ENCODE measurements at places on chromosomes 1 and 21.

GRCh38 chr1:228392111-228392936 is 14.3 kb downstream of the TRIM11 start:
- DNase-seq = peak; percentile 9

- DNase-seq = no peak
These were observed 80.8 kb upstream of the SLC2A1 start for GRCh38 chr1:43039228-43040055.

DNA sequence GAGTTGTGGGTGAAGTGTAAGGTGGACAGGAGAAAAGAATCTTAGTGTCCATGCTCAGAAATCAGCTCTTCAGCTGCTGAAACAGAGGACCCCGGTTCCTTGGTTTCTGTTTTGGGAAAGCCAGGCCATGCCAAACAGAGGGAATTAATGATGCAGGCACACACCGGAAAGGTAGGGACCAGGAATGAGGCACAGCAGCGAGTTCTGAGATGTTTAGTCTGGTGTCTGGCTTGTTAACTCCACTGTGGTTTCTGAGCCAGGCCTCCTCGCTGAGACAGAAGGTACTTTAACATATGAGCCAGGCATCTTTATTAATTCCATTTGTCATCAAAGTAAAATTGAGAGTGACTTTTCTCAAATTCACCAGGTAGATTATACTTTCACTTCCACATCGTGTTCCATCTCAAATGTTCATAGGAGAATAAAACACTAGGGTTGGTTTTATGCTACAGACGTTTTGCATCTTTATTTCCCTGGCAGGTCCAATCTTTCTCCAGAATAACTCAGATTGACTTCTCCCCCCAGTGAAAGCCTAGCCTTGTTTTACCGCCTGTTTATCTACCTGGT is 23.5 kb downstream of the LRRC8D start:
- no peak for DNase-seq

DNA sequence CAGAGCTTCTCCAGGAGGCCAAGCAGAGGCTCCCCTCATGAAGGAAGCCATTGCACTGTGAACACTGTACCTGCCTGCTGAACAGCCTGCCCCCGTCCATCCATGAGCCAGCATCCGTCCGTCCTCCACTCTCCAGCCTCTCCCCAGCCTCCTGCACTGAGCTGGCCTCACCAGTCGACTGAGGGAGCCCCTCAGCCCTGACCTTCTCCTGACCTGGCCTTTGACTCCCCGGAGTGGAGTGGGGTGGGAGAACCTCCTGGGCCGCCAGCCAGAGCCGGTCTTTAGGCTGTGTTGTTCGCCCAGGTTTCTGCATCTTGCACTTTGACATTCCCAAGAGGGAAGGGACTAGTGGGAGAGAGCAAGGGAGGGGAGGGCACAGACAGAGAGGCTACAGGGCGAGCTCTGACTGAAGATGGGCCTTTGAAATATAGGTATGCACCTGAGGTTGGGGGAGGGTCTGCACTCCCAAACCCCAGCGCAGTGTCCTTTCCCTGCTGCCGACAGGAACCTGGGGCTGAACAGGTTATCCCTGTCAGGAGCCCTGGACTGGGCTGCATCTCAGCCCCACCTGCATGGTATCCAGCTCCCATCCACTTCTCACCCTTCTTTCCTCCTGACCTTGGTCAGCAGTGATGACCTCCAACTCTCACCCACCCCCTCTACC is 19.1 kb downstream of the CSF1 start:
- DNase-seq = no peak

DNA sequence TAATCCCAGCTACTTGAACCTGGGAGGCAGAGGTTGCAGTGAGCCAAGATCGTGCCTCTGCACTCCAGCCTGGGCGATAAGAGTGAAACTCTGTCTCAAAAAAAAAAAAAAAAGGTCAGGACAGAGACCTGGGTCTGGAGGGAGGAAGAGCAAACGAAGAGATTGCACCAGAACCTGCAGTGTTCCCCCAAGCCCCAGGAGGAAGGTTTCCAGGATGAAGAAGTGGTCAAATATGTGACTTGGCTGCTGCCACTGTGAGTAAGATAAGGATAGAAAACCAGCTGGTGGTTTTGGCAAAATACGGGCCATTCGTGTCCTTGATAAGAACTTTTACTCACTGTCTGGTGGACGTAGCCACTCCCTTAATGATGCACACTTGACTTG is 42.2 kb downstream of the CLDN14 start:
- peak; percentile 45 for DNase-seq

GRCh38 chr1:119935373-119935772 is 39.1 kb upstream of the ADAM30 start:
- no peak for DNase-seq

DNA sequence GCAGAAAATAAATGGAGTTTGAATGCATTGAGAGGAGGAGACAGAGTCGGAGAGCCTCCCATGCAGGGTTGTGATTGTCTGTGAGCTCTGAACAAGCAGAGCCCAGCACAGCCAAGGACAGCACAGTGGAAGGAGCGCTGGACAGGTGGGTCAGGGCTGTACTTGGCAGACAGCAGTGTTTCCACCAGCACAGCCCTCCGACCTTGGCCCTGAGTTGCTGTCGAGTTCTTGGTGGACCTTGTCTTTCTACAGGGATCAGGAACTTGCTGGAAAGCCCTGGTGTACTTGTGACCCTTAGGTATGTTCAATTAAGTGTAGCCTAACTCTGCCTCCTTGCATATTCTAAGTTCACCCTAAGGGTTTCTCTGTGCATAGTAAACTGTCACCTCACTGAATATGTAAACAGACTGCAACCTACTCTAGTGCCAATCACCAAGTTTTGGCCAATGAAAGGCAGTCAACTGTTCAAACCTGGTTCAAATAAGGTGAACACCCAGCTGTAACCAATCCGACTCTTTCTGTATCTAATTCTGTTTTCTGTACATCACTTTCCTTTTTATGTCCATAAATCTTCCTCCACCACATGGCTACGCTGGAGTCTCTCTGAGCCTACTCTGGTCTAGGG is 86.6 kb upstream of the SLC25A33 start:
- DNase-seq = no peak

DNA sequence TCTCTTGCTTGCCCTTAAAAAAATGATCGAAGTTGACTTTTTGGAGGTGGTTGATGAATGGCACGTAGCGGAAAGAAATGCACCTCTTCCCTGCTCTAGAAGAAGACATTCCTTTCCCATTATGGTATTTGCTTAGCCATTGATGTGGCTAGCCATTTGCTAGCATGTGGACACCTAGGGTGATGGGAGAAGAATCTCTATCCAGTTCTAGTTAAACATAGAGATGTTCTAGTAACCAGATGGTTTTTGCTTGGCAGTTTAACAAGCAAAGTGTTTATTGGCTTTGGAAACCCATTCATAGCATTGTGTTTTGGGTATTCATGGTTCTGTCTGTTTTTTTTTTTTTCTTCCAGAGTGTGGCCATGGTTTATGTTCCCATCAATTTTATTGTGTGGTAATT is 78.9 kb downstream of the KCNJ6 start:
- no peak for DNase-seq

GRCh38 chr1:28062806-28063205 is 25.6 kb downstream of the EYA3 start:
- no peak for DNase-seq

DNA sequence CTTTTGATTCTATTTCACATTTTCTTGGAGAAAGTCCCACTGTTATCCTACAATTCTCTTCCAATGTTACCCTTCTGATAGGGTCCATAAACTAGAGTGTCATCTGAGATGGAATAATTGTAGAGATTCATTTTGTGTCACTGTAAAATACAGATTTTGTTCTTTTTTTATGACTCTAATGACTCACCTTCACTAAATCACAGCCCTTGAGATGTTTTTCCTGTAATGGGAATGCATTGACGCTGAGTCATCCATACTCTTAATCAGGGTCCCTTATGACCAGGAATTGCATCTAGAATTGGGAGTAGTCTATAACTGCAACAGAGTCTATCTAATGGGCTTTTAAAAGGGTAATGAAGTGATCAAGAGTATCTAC is 315.5 kb downstream of the TGFB2 start:
- peak; percentile 47 for DNase-seq

DNA sequence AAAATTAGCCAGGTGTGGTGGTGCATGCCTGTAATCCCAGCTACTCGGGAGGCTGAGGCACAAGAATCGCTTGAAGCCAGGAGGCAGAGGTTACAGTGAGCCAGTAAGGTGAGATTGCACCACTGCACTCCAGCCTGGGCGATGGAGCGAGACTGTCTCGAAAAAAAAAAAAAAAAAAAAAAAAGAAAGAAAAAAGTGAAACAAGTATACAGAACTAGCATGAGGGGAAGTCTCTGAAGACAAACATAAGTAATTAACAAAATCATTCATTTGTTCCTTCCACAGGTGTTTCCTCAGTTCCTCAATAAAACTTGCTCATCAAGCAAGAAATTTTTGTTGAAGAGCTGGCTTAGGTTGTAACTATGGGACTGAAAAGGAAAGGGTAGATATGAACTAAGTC is 52.2 kb upstream of the CNN3 start:
- no peak for DNase-seq

GRCh38 chr1:22673486-22674409 is 20.7 kb downstream of the C1QB start:
- peak; percentile 69 for DNase-seq

DNA sequence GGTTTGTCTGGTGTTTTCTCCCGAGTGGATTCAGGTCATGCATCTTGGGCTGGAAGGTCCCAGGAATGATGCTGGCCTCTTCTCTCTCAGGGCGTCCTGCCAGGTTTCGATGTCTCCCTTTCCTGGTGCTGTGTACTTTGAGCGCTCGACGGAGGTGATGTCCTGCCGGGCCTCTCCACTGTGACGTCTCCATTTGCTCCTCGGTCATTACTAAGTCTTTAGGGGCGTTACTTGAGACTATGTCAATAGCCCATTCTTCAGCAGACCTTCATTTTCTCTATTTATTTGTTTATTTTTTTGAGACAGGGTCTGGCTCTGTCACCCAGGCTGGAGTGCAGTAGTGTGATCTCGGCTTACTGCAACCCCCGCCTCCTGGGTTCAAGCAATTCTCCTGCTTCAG is 37.2 kb upstream of the TNFRSF1B start:
- DNase-seq = no peak

- DNase-seq = no peak
These were observed 1230.1 kb downstream of the PLA2G4A start for GRCh38 chr1:188058801-188059200.

GRCh38 chr21:23455676-23456075 is 2151.6 kb downstream of the MRPL39 start:
- DNase-seq = no peak

DNA sequence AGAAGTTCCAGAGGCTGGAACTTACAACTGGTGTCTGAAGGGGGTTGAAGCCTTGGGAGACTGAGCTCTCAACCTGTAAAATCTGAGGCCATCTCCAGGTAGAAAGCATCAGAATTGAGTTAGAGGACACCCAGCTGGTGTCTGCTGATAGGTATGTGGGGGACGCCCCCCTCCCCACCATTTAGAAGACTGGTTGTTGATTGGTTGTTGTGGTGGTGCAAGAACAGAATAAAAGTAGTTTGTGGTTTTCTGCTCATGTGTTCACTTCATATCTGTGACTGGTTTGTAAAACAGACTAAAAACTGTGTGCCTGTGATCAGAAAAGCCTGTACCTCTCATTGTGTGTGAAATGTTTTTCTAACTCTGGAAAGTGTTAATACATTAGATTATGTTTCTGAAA is 33.2 kb upstream of the PDE4B start:
- no peak for DNase-seq

- DNase-seq = no peak
These were observed 1.8 kb upstream of the ERG start for GRCh38 chr21:38500073-38500472.

DNA sequence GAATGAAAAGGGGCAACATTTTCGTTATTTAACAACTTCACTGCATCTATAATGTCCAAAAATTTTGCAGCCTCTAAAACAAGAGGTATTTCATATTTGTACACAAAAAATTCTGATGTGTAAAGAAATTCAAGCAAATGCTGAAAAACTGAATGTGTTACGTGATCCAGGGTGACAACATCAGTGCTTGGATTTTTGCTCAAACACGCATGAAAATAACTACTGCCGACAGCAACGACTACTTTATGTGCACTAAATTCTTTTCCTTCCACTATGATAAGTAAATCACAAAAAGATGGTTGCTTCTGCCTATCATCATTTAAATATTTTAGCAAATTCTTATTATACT is 53.4 kb upstream of the ASPM start:
- no peak for DNase-seq

DNA sequence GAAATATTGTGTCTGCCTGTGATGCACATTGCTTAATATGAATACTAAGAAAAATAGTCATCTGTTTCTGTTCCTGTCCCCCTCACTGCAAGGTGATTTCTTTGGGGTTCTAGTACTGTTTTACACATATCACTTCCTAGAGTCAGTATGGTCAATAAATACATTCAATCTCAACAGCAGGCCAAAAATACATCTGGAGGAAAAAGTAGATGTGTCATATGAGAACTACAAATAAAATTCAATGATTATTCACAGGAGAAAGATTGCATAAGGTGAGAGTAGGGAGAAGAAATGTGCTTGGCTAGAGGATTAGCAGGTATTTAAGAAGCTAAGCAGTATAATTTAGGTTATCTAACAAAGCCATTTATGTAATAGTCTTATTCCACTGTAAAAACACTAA is 45.3 kb upstream of the SAMSN1 start:
- DNase-seq = no peak

- no peak for DNase-seq
These were observed 49.5 kb upstream of the LRRN2 start for GRCh38 chr1:204735042-204735441.

DNA sequence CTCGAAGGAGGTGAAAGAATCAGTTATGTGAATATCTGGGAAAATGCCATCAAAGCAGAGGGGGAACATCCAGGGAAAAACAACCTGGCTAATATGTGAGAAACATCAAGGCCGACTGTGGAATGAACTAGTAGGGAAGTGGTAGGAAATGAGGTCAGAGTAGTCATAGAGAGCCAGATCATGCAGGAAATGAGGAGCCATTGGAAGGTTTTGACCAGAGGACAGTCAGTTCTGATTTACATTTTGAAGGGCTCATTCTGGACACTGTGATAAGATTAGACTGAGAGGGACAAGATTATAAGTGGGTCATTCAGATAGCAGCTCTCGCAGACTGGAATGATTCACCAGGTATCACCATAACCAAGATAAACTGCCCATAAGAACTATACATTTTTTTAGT is 63.7 kb downstream of the SYT14 start:
- DNase-seq = no peak

DNA sequence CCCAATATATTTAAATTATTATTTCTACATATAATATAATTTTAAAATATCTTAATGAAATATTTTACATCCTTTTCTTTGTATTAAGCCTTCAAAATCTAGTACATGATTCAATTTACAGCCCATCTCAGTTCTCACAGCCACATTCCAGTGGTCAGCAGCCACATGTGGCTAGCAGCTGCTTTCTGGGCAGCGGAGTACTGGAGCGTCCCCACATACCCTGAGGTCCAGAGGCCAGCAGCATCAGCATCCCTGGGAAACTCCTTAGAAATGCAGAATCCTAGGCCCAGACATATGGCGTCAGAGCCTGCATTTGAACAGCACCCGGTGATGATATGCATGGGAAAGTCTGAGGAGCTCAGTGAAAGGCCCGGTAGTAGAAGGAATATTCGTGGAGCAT is 8.6 kb upstream of the LHX4 start:
- no peak for DNase-seq

- DNase-seq = no peak
These were observed 34.9 kb downstream of the SIM2 start for GRCh38 chr21:36733857-36734256.

- DNase-seq = no peak
These were observed 33.5 kb upstream of the ABCD3 start for GRCh38 chr1:94384485-94385265.

GRCh38 chr1:227401562-227402342 is 83.5 kb upstream of the CDC42BPA start:
- no peak for DNase-seq
